ENCODE measurements at places on chromosomes 12 and 14.

DNA sequence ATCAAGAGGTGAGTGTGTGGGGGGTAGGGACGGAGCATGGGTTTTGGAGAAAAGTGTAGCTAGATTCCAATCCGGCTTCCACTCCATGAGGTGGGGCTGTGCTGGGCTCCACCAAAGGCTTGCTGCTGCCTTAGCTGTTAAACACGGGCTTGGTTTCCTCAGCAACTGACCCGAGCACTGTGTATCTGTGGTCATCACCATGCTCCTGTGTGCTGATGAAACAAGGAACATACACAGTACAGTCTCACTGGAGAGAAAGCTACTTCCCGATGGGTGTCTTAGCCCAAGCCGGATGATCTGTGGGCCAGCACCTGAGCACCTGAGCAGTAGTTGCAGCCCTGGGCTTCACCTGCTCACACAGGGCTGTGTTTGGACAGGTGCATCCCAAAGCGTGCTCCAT, 52.9 kb upstream of the VRK1 start:
- DNase-seq = no peak

DNA sequence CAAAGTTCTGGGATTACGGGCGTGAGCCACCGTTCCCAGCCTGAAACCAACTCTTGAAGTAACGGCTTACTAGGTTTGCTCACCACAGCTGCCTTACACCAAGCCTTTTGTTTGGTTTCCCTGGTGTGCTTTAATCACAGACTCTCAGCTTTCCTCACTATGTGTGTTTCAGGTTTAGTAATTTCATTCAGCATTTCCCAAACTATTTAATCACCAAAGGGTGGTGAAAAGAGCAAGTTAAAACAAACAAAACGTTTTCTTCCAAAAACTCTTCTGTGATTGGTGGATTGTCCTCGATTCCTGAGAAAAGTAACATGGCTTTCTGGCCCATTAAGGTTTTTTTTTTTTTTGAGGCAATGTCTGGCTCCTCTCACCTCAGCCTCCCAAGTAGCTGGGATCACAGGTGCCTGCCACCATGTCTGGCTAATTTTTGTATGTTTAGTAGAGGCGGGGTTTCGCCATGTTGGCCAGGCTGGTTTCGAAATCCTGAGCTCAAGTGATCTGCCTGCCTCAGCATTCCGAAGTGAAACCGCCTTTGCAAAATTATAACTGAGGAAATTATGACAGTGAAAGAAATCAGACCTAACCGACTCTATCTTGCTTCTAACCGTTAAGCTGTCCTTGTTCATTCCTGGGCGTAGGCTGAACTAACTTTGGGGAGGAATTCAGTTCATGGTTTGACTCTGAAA, 1.5 kb upstream of the ZFYVE26 start:
- DNase-seq = no peak

GRCh38 chr12:95520816-95521215, 30.5 kb downstream of the USP44 start:
- no peak for DNase-seq

- no peak for DNase-seq
Measured at GRCh38 chr12:12620730-12621315, 9.1 kb downstream of the CREBL2 start.

- no peak for DNase-seq
Measured at GRCh38 chr12:108784270-108784669, 53.0 kb upstream of the CORO1C start.

DNA sequence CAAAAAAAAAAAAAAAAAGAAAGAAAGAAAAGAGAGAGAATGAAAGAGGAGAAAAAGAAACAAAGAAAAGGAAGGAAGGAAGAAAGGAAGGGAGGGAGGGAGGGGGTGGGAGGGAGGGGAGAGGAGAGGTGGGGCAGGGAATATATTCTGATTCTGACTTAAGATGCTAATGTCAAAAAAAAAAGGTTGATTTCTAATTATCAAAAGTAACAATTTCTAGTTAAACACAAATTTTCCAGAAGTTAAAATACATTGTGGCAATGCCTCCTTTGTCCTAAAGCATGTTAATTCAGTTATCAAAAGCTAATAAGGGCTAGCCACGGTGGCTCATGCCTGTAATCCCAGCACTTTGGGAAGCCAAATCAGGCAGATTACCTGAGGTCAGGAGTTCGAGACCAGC, 7.5 kb downstream of the MPHOSPH9 start:
- no peak for DNase-seq

- no peak for DNase-seq
Measured at GRCh38 chr12:94049718-94050117, 98.7 kb upstream of the PLXNC1 start.

DNA sequence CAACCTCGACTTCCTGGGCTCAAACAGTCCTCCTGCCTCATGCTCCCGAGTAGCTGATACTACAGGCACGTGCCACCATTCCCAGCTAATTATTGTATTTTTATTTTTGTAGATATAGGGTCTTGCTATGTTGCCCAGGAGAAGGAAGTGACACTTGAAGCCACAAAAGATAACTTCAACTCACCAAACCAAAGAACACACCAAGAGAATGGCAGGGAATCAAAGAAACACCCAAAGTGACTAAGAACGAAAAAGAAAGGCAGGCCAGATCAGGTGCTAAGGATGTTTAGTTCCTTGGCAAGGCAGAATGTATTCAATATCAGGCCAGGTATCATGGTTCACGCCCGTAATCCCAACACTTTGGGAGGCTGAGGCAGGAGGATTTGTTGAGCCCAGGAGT, 10.1 kb upstream of the TPCN1 start:
- no peak for DNase-seq

DNA sequence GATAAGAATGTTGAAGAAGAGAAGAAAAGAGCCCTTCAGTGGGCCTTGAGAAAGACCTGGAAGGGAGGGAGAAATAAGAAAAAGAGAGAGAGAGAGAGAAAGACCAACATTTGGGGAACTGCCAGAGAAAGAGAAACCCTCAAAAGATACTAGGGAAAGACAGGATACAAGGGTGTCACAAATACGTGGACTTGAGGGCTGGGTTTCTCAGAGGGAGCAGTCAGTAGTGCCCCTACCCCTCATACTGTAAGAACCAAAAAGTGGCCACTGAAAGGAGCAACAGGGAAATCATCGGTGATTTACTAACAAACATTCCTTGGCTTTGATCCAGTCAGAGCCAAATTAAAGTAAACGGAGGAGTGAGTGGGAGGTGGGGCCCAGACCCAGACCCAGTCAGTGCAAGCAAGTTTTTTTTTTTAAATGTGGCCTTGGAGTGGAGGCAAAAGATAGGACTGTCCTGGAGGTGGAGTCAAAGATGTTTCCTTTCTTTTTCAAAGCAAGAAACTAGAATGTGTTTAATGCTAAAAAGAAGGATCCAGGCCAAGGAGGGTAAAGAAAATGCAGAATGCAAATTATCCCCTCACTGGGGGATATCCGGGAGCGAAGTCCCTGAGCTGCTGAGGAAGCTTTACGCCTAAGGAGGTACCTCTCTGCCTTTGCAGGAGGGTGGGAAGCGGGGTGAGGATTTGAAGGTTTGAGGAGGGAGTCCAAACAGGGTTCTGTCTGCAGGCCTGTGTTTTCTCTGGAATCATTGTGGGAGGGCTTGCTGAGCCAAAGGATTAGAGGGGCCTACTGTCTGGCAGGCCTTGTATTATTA, 143.5 kb upstream of the AMIGO2 start:
- DNase-seq = no peak

DNA sequence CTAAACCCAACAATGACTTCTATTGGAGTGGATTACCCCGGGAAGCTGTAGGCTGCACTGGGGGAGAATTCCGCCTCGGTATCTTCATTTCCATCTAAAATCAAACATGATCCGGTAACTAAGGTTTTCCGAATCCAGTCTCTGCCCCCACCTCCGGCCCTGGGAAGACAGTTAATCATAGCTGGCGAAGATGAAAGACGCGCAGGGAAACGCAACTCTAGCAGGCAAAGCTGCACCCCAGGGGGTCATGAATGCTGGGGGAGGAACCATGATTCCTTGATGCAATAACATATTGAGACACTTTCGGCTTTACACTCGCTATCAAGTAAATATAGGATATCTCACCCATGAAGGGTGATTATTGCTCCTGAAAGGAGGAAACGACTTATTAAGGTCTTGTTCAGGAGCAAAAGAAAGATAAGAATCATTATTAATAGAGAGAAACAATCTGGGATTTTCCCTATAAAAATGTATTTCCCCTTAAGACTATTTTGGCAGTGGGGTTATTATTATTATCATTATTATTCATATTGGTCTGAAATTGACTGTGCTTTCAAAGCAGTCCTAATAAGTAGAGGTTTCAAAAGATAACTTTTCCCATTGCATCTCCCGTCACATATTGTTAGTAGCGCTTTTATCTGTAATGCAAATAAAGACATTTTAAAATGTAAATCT, 614.9 kb downstream of the VRK1 start:
- DNase-seq = no peak

DNA sequence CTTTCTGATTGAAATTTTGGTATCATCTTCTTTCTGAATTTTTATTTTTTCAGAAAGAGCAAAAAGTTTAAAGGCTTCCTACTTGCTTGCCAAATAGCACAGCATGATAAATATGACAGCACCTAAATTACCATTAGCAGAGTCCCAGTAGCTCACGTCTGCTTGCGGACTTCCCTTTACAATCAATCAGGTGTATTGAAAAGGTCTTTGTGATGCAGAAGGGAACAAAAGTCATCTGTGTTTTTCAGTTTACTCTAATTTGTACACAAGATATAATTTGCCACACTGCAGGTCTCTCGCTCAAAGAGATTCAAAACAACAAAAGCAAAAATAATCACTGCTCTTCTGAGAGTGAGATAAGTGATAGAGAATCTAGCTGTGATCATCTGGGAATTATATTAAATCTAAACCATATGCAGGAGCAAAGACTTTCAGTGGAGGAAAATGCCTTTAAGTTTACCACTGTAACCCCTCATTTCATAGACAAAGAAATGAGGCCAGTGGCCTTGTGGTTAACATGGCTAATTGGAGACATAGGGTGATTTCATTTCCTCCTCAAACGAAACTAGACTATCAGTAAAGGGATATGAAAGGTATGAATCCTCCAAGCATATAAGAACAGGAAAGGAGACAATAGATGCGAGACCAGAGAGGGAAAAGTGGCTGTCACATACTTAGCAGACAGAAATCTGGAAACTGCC, 240.8 kb upstream of the TMPO start:
- no peak for DNase-seq

DNA sequence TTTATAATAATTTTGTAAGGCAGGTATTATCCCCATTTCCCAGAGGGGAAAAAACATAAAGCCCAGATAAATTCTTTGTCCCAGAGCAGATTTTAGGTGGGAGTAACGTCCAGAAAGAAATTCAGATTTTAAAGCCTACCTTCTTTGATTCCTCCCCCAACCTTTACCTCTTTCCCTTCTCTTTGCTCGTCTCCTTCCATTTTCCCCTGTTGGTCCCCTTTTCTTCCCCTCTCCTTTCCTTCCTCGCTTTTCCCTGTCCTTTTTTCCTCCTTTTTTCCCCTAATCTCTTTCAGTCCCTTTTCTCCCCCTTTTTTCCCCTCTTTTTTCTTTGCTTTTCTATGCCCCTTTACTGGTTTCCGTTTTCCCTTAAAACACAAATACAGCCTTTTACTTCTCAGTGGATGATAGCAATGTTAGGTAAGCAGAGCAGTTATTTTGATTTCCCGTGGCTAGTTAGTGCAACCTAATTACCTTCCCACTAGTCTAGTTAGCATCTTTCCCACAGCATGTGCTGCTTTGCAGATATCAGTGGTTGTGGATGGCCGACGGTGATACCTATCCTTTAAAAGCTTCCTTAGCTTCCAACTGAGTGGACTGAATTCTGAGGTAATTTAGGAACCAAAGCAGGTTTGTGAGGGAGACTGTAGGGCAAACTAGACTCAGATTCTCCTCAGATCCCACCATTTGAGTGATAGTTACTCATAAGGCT, 10.9 kb upstream of the AKAP6 start:
- DNase-seq = no peak

DNA sequence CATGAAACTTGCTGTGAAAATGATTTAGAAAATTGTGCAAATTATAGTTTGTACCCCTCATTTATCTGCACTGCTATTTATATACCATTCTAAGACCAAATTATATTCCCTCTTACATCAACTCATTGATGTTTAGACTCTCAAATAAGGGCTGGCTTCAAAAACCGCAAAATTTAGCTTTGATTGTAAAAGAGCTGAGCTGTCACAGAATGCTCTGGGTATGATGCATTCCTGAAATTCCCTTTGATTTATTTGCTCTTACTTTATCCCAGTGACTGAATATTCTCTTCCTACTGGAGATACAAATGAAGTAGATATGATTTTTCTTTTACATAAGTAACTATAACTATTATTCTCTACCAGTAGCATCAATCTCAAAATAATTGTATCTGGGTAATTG, 78.0 kb upstream of the TMTC2 start:
- DNase-seq = no peak

GRCh38 chr12:30896461-30896860, 30.1 kb upstream of the TSPAN11 start:
- DNase-seq = no peak

- no peak for DNase-seq
Measured at GRCh38 chr12:27553941-27554340, 29.9 kb downstream of the PPFIBP1 start.

- DNase-seq = no peak
Measured at GRCh38 chr14:90053044-90053443, 8.8 kb upstream of the KCNK13 start.

DNA sequence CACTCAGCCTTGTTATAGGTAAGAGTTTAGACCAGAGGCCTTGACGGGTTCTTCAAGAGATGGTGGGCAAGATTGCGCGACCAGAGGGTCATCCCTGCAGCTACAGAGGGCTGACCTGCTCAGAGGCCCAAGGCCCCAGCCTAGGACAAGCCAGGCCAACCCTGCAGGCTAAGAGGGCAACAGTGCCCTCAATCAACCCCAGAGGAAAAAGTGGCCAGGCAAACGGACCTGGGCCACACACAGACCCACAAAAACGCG, 1.3 kb downstream of the SSH1 start:
- DNase-seq = no peak

GRCh38 chr14:95293449-95293848, 26.3 kb downstream of the CLMN start:
- DNase-seq = no peak

GRCh38 chr12:28222081-28222700, 31.9 kb downstream of the CCDC91 start:
- peak; percentile 8 for DNase-seq

- DNase-seq = no peak
Measured at GRCh38 chr14:100747021-100747586, 20.4 kb downstream of the DLK1 start.

GRCh38 chr12:105071981-105072380, 12.3 kb downstream of the ALDH1L2 start:
- no peak for DNase-seq

GRCh38 chr14:43914041-43914693, 592.9 kb downstream of the FSCB start:
- DNase-seq = no peak

GRCh38 chr14:50619569-50620141, 48.5 kb downstream of the SAV1 start:
- DNase-seq = no peak

GRCh38 chr12:104310751-104311633, 7.5 kb downstream of the EID3 start:
- no peak for DNase-seq

GRCh38 chr14:105294142-105294597, 6.6 kb downstream of the BRF1 start:
- no peak for DNase-seq

All from stimulated activated CD4-positive, alpha-beta T cell treated with anti-CD3 and anti-CD28 coated beads, Interleukin-15, amount 100 ng/mL, for 1 hour (primary cell).